Hematopoietic multipotent progenitor cell treated with erythropoietin and hydrocortisone succinate and interleukin-3 and kit ligand, for 8 days (in vitro differentiated cells): ENCODE measurements at places on chromosomes 12 and 14.

DNA sequence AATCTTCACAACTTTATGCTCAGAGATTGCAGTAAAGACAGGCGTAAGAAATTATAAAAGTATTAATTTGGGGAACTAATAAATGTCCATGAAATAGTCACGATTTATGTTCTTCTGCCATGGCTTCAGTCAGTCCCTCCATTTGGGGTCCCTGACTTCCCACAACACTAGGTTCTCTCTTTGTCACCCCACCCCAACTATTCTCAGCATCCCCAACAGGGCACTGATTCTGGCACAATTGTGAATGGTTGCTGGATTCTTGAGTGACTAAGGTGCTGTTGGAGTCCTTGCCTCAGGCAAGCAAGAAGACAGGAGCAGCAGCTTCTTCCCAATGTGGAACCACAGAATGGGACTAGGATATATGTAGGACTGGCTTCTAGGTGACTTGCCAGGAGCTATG lies 15.3 kb downstream of the KRT76 start:
- no peak for DNase-seq

GRCh38 chr14:53534841-53535240 lies 381.7 kb upstream of the DDHD1 start:
- no peak for DNase-seq

DNA sequence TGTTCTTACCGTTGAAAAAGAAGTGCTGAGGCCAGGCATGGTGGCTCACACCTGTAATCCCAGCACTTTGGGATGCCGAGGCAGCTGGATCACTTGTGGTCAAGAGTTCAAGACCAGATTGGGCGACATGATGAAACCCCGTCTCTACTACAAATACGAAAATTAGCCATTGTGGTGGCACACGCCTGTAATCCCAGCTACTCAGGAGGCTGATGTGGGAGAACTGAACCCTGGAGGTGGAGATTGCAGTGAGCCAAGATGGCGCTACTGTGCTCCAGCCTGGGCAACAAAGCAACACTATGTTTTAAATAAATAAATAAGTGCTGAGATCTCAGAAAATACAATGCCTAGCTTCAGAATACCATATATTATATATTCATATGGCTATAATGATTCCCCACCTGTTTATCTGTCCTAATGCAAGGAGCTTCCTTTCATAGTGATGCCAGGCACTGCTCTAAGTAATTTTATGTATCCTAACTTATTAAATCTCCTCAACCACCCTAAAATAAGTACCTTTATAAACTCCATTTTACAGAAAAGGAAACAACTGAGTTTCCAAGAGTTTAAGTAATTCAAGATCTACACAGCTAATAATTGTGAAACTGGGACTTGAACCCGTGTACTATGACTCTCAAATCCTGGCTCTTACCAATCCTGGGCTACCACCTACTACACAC lies 7.3 kb downstream of the PHLDA1 start:
- no peak for DNase-seq

DNA sequence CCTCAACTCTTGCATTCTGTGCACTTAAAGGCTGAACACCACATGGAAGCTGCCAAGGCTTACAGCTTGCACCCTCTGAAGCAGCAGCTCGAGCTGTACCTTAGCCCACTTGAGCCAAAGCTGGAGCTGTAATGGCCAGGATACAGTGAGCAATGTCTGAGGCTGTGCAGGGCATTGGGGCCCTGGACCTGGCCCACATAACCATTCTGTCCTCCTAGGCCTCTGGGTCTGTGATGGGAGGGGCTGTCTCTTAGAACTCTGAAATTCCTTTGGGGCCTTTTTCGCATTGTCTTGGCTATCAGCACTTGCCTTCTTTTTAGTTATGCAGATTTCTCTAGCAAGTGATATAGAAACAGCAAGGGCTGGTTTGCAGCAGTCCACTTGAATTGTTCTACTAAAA lies 303.8 kb upstream of the CLEC14A start:
- no peak for DNase-seq

- DNase-seq, result peak; percentile 57
Measured at GRCh38 chr12:111687255-111687654, 1.4 kb downstream of the ACAD10 start.

- DNase-seq, result no peak
Measured at GRCh38 chr12:123734268-123734667, 22.1 kb downstream of the ATP6V0A2 start.

- DNase-seq, result no peak
Measured at GRCh38 chr12:131747276-131748177, 36.6 kb downstream of the SFSWAP start.

DNA sequence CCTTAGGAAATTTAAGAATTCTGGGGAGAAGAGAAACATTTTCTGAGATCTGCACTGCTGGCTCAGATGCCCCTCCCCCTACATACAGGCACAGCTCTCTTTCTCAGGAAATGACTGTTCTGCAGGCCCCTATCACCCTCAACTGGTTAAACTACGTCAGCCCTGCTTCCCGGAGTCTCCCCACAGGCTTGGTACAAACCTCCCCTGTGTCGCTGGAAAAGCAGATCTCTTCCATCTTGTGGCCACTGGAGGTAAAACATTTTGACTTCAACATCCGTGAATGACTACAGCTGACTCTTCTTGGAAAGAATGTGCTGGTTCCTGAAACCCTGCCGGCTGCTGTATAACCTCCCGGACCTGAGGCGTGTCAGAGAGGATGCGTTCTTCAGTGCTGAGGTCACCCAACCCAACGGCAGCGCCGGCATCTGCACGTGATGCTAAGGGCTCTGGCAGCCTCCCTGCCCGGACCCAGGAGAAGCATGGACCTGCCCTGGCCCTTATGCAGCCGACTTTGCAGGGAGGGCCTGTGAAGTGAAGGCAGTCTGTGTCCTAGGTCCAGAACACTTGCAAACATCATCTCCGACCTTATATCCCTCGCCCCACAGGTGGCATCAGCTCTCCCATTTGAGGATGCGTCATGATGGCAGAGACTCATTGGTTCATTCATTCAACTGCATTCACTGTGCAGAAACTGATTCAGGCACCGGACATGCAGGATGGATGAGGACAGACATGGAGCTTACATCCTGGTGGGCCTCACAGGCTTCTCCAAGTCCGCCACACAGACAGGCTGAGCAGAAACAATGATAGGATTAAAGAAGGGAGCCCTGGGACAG lies 129.2 kb downstream of the GCH1 start:
- peak; percentile 92 for DNase-seq

- DNase-seq, result no peak
Measured at GRCh38 chr14:63766611-63767010, 38.7 kb upstream of the SGPP1 start.

DNA sequence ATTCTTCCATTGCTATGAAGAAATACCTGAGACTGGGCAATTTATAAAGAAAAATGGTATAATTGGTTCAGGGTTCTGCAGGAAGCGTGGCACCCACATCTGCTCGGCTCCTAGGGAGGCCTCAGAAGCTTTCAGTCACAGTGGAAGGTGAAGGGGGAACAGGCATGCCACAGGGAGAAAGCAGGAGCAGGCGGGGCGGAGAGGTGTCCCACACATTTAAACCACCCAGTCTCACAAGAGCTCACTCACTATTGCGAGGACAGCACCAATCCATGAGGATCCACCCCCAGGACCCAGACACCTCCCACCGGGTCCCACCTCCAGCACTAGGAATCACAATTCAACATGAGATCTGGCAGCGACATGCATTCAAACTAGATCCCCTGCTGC lies 56.0 kb upstream of the C14orf180 start:
- DNase-seq, result no peak

DNA sequence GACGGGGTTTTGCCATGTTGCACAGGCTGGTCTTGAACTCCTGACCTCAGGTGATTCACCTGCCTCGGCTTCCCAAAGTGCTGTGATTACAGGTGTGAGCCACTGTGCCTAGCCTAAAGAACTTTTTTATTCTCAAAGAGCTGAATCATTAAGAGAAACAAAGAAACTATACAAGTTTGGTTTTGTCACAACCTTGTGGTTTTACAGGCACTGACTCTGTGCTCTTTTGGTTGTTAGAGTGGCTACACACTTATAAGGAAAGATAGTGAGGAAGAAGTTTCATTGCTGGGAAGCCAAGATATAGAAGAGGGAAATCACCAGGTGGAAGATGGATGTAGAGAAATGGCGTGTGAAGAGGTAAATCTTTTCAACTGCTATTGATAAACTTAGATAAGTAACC lies 10.1 kb upstream of the DNAH10 start:
- no peak for DNase-seq
